ENCODE measurements at places on chromosomes 2 and 18. TPM values are rescaled to one million over a fixed set of nuclear protein-coding genes. Genes with fewer than 3 reads are reported as not detected.

Gene TMEM182
- 0.85 TPM for total RNA-seq

Gene IL36RN
- not detected for total RNA-seq

Gene ARHGEF4
- total RNA-seq: 0.09 TPM

Gene NRP2
- 46.2 TPM for total RNA-seq

Gene REG3A
- not detected for total RNA-seq

Gene ZNF385B
- total RNA-seq: not detected

Gene RAB6C
- total RNA-seq: not detected

Gene CSRNP3
- total RNA-seq: not detected

Gene IHH
- total RNA-seq: 0.09 TPM

Gene ATOH8
- total RNA-seq: 3.9 TPM

Gene EMILIN2
- 5.1 TPM for total RNA-seq

Gene RBKS
- total RNA-seq: 0.99 TPM

Gene SETBP1
- 0.38 TPM for total RNA-seq

Gene REG1B
- total RNA-seq: not detected

Gene AQP12B
- not detected for total RNA-seq

Gene GRHL1
- total RNA-seq: 0.63 TPM

Gene CENPA
- total RNA-seq: 5.2 TPM

Gene NAT8
- not detected for total RNA-seq

Gene CNDP1
- not detected for total RNA-seq

Gene EIPR1
- total RNA-seq: 34.6 TPM

Gene CCBE1
- 1.5 TPM for total RNA-seq

Gene DPP10
- not detected for total RNA-seq

Gene SERPINB13
- total RNA-seq: not detected

Gene SOCS6
- total RNA-seq: 22.6 TPM

Gene PLGLB1
- 0.18 TPM for total RNA-seq

Gene CNGA3
- total RNA-seq: not detected

Gene C2orf80
- total RNA-seq: not detected

Gene KLHL30
- 0.19 TPM for total RNA-seq

Gene ZNF407
- 17.2 TPM for total RNA-seq

Gene CHRND
- not detected for total RNA-seq

Gene NEU2
- total RNA-seq: not detected

Gene ASTL
- not detected for total RNA-seq

Gene TUBB8B
- total RNA-seq: not detected

Gene IL37
- total RNA-seq: not detected

Gene FSHR
- not detected for total RNA-seq

Gene RAB3GAP1
- 69.2 TPM for total RNA-seq

Gene PTH2R
- total RNA-seq: not detected

Measured in endothelial cell of coronary artery (primary cell).